ENCODE measurements at places on chromosomes 12 and 14.

GRCh38 chr12:28440081-28440608, 249.9 kb downstream of the CCDC91 start:
- DNase-seq: no peak

- DNase-seq: no peak
Observed at GRCh38 chr12:79933532-79934264, 1.2 kb downstream of the PPP1R12A start.

DNA sequence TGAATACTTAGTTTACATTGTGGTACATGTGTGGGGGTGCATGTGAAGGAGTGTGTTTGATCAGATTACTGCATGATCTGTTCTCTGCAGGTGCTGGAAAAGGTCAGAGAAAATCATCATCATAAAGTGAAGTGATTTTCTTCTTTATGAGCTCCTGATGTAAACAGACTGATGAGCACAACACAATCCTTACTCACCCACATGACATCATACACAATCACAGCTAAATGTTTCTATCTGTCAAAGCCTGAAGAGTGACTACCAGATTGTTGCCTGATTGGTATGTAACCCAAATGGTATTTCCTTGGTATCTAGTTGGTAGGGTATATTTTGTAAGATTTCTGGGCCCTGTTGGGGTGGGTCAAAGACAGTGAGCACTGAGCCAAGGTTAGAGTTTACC, 270.8 kb downstream of the FOXG1 start:
- no peak for DNase-seq

GRCh38 chr12:108381787-108382436, 42.8 kb upstream of the CMKLR1 start:
- DNase-seq: no peak

- DNase-seq: no peak
Observed at GRCh38 chr14:79825046-79825521, 386.2 kb downstream of the DIO2 start.

DNA sequence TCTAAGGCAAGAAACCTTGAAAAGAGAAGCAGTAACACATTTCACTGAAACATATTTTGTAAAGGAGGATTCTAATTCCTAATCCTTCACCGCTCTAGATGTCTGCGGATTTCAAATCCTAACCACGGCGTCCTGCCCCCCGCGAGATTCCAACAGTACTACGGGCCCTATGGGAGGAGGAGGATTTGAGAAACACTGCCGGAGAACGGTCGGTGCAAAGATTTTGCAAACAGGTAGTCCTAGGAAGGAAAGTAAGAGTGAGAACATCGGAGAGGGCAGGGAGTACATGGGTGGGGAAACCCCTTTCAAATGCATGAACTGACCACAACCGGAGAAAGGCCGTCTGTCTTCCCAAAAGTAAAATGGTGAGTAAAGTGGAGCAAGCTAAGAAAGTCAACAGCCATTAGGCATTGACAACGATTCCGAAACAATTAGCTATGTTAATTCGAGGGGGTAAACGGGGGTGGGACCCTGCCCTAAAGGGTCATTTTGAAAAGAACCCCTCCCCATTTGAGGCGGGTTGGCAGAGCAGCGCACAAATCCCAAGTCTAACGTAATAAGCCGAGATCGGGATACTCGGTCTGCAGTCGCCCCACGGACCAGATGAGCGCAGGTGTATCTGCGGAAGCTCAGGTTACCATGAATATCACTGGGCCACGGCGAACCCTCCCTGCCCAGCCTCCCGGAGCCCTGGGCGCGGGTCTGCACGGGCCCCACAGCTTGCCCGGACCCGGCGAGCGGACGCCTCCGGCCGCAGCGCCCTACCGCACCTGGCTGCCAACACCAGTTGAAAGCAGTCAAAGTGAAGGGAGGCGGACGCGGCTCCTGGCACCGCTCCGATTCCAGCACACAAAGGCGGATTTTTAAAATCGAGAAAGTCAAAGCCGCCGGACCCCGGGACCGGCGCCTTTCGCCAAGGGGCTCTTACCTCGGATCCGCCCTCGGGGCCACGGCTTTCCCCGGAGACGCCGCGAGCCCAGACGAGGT, 662 bp downstream of the EPS8 start:
- DNase-seq: no peak

GRCh38 chr12:122102331-122102730, 23.8 kb downstream of the MLXIP start:
- DNase-seq: no peak

DNA sequence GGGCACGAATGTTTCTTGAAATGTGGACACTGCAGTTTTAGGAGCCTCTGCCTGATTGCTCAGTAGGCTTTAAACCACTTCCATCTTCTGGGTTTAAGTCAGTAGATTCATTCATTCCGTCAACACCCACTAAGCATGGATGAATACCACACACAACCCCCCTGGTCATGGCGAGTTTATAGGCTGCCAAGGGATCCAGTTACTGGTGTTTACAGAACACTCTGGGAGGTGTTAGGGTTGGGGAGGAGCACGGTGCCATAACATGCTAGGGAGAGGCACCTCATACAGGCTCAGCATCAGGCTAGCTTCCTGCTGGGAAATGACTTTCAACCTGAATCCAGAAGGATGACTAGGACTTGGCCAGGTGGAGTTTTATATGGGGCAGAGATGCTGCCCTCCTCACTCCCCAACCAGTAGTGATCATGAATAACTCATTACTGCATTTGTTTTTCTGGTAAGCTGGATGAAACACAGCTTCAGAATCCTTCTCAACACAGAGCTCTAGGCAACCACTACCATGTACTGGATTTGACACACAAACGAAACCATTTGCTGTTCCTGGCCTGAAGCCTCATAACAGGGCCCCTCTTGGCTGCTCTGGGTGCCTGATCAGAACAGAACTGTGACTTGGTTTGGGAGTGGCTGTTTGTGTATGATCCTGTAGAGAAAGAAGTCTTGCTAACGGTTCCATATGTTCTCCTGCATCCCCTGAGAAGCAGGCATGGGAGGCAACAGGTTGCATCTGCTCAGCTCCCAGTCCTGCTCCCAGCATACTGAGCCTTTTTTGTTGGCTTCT, 47.9 kb downstream of the FBXW8 start:
- no peak for DNase-seq

GRCh38 chr12:108360487-108360886, 21.4 kb upstream of the CMKLR1 start:
- DNase-seq: no peak

- DNase-seq: no peak
Observed at GRCh38 chr12:53728206-53728605, 954 bp upstream of the CALCOCO1 start.

GRCh38 chr12:23066095-23066494, 441.1 kb downstream of the ETNK1 start:
- DNase-seq: no peak

DNA sequence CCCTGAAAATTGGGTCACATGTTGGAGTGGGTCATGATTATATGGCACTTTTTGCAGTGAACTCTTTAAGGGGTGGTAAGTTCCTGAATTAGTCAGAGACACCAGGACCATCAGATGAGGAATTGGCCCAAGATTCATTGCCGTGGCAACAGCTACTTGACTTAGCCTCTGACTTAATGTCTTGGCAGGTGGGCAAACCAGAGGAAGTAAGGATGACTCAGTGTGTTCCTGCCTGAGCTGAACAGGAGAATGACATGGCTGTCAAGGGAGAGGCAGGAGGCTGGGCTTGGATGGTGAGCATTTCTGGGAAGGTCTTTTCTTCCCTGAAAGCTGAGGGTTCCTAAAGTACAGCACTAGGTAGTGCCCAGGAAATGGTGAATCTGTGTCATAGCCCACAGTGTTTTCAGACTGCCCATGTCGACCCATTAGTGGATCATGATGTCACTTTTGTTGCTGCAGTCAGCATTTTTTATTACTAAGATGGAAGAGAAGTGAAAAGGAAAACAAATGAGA, 170.1 kb upstream of the PWP1 start:
- DNase-seq: no peak

- DNase-seq: no peak
Observed at GRCh38 chr12:132620113-132620898, 1.7 kb downstream of the P2RX2 start.

DNA sequence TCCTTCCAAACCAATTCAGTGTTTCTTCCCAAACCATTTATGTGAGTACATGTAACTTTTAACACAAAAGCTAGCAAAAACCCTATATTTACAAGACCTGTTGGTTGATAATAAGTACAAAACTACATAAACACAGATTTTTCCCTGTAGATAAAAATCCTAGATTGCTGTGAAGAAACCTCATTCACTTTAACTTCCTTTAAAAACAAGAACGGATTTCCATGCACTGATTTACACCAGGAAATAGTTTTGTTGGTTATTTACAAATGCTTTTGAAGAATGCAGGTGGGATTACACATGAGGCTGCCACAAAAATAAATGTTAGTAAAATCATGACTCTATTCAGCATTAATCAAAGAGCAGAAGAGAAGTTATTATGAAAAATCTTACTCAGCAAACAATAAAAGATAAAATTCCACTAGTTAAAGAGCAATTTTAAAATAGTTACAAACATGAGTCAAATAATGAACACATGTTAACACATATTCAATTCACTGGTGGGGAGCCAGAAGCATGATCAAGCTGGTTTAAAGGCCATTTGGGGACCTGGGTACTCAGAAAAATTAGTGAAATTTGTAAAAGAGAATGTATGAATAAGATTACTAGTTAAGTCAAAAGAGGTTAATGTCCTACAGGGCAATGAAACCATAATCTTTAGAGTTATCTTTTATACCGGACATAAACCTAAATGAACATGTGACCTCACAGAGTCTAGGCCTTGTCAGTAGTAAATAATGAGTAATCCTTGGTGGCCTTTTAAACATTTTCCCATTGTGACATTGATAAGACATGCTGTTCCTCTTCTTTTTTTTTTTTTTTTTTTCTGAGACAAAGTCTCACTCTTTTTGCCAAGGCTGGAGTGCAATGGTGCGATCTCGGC, 79.9 kb downstream of the PHLDA1 start:
- no peak for DNase-seq

GRCh38 chr12:126547905-126548304, 1482.7 kb downstream of the AACS start:
- DNase-seq: no peak

- no peak for DNase-seq
Observed at GRCh38 chr14:83734431-83734830, 1795.5 kb upstream of the FLRT2 start.

DNA sequence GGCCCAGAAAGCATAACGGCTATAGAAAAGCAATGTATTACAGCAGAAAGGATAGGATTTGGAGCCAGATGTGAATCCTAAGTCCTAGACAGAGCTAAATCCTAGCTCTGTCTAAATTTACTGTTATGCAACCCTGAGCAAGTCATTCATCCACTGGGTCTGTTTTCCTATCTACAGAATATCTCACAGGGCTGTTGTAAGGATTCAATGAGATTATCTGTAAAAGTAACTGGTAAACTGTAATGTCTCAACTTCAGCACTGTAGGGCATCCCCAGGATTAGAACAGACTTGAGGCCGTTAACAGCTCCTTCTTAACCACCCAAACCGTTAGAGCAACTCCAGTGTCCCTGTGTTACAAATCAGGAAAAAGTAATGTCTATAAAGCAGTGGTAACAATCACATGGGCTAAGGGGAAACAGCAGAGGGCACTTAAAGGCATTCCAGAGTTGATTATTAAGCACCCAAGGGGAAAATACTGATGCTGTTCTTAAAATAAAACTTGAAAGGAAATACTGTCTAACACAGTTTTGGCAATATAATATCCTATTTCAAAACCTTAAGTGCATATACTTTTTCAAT, 10.1 kb downstream of the GMFB start:
- DNase-seq: no peak

GRCh38 chr14:24192933-24193332, 2.3 kb downstream of the TM9SF1 start:
- DNase-seq: no peak

DNA sequence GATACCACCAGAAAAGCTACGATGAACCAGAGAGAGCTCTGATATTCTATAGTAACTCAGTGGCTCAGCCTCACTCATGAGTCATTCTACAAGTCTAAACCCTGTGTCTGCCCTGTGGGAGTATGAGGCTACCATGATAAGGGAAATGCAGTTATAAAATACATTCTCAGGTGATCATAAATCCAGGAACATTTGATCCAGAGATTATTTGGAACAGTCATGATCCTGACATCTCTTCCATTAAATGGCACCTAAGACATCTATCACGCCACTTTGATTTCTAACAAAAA, 202.6 kb upstream of the RASSF8 start:
- no peak for DNase-seq

DNA sequence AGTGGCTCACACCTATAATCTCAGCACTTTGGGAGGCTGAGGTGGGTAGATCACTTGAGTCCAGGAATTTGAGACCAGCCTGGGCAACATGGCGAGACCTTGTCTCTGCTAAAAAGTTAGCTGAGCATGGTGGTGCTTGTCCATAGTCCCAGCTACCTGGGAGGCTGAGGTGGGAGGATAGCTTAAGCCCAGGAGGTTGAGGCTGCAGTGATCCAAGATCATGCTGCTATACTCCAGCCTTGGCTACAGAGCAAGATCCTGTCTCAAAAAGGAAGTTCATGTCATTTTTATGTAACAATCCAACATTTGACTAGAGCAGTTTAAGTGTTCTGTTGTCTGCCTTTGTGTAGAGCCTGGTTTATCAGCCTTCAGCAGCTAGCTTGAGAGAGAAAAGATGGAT, 6.2 kb downstream of the OXA1L start:
- DNase-seq: no peak

DNA sequence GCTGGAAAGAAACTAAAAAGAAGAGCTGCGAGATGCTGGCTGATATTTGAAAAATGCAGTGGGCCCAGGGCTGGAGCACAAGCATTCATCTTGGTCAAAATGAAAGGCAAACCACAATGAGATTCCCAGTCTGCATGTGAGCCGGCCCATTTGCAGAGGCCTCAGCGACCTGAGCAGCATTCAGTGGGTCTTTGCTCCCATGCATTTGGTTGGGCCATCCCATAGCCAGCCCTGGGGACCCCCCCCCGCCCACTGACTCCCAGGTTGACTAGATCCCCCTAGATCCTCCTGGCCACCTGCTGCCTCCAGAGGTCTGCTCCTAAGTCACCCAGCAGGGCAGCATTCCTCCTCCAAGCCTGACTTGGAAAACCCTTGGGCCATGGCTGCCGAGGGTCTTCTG, 59.8 kb downstream of the PRMT8 start:
- DNase-seq: no peak

DNA sequence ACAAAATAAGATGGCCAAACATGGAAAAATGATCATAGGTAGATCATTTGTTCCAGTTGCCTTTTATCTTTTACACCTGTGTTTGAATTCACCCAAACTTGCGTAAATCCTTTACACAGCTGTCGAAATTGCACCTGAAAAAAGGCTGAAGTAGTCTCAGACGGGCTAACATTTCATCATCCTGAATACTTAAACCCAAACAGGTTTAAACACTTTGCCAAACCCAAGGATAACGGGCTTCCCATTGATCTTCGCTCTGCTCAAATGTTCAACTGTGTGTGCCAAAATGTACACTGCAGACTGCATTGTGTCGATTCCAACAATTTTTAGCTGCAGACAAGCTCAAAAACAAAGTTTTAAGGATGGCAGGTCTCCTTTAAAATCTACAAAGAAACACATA, 288.7 kb upstream of the DDHD1 start:
- no peak for DNase-seq

GRCh38 chr12:18932715-18933114, 194.8 kb downstream of the CAPZA3 start:
- no peak for DNase-seq

Measured in GDM1 (cell line).